ENCODE measurements at places on chromosomes 4 and X. TPM values are rescaled to one million over a fixed set of nuclear protein-coding genes. Genes with fewer than 3 reads are reported as not detected.

Gene NXF2
- total RNA-seq, result not detected

Gene ZNF630
- 0.10 TPM for total RNA-seq

Gene SLC35A2
- 71.3 TPM for total RNA-seq

Gene PLAC8
- 1.3 TPM for total RNA-seq

Gene ABCD1
- total RNA-seq, result 2.0 TPM

Gene SLITRK4
- not detected for total RNA-seq

Gene BST1
- total RNA-seq, result 17.6 TPM

Gene CLCN4
- total RNA-seq, result 3.2 TPM

Gene ARX
- 0.30 TPM for total RNA-seq

Gene MAGEA9B
- total RNA-seq, result not detected

Gene CENPE
- 9.0 TPM for total RNA-seq

Gene ENPEP
- 0.12 TPM for total RNA-seq

Gene SLC49A3
- 0.10 TPM for total RNA-seq

Gene CXXC4
- total RNA-seq, result not detected

All from A549 treated with CpdA at 1 μM for 4 hours (cell line).